ENCODE measurements at places on chromosomes 3 and 15.

DNA sequence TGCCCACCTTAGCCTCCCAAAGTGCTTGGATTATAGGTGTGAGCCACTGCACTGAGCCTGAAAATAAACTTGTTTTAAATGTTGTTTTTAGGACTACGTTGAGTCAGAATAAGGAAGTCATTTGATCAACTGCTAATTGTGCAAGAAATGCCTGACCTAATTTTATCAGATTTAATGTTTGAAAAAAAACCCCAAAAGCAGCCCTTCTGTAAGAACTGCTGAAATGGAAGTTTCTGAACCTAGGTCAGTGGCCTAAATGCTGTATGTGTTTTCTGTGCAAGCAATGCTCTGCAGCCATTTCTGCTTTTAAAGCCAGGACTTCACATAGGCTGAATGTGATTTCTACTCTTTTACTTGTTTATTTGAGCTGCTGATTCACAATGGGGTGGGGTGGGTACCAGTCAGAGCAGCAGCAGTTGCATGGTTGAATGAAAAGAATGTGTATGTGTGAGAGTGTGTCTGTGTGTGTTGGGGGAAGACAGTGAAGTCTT lies 6.6 kb downstream of the GPX1 start:
- peak; percentile 75 for DNase-seq

- no peak for DNase-seq
Observed at GRCh38 chr3:120364821-120365220, 15.7 kb upstream of the LRRC58 start.

- DNase-seq = no peak
Observed at GRCh38 chr3:166190360-166190759, 353.1 kb upstream of the BCHE start.

GRCh38 chr3:14319654-14320182 lies 82.7 kb upstream of the SLC6A6 start:
- no peak for DNase-seq

GRCh38 chr15:80695099-80695910 lies at the start of gene ABHD17C:
ABHD17C (plus strand) TSS chr15:80695310; CDS start chr15:80695430, 120 bp downstream.
- DNase-seq = no peak

DNA sequence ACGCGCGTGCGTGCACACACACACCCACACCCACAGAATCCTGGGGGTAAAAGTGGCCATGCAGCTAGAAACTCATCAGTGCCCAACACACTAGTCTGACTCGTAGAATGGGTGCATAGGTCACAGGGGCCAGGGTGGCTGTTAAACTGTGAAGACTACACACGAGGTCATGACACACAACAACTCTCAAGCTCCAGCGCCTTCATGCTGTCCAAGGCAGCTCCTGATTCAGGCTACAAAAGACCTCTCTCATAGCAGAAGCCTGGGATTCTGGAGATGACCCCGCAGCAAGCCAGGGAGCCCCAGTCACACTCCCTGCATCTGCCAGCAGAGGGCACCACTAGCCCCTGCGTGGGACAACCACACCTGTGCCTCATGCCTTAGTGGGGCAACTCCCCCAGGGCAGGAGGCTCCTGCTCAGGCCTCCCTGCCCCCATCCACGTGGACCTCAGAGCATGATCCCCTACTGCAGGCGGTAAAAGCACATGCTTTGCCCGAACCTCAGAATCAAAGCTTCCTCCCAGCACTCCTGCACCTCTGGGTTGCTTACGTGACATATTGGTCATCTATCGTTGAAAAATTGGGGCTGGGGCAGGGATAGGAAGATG lies 93.1 kb downstream of the LRIG1 start:
- no peak for DNase-seq

DNA sequence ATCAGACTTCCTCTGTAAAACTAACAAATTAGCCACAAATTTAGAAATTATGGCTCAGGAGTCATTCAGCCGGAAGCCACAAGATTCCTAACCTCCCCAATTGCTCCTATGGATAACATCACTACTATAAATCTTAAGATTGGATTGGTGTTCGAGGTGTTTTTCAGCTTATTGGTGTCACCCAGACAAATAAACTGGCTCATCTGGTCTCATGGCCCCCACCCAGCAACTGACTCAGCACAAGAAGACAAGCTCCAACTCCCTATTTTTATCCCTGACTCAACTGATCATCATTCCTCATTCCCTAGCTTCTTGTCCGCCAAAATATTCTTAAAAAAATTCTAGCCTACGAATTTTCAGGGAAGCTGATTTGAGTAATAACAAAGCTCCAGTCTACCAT lies 135.1 kb upstream of the STRIT1 start:
- peak; percentile 92 for DNase-seq

- no peak for DNase-seq
Observed at GRCh38 chr3:185221203-185221602, 32.6 kb downstream of the EHHADH start.

GRCh38 chr3:43291546-43291945 lies 5.2 kb downstream of the SNRK start:
- no peak for DNase-seq

DNA sequence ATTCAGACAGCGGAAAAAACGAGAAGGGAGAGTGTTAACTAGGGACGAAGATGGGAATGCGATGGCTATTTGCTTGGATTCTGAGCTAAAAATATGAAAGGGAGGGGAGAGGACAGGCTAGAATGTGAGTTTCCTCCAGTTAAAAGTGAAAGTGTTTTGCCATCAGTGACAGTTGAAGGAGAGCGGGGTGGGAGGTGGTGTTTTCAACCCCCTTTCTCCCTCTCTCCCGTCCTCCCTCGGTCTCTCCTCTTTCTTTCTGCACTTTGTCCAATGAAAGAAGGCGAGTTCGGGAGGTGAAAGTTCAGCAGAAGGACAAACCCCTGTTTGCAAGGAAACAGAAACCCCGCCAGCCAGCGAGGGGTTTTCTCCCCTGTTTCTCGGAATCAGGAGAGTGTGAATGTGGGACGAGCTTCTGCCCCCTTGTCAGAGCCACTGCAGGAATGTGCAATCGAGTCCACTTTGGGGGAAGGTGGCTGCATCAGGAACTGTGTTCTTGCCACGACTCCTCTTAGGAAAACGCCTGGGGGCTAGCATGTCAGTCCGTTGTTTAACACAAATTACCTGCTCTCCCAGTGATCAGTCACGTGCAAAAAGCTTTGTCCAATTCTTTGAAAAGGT lies 975 bp upstream of the FOXP1 start:
- no peak for DNase-seq

- DNase-seq = no peak
Observed at GRCh38 chr15:68868296-68868695, 47.6 kb upstream of the ANP32A start.

GRCh38 chr15:38516626-38517025 lies 48.0 kb downstream of the RASGRP1 start:
- DNase-seq = no peak

DNA sequence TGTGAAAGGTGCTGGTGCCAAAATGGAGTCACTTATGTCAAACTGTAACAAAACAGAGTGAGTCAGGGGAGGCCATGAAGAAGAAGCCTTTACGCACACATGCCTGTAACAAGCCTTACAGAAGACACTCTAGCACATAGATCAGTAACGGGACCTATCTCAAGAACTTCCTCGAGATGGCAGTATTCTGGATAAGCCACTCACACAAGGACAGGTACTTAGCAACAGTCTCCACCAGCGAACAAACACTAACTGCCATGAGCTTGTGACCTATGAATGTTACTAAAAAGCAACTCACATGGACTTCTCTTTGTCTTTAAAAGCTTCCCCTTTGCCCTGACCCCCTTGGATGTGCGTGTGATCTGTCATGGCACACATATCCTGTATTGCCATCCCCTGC lies 235.1 kb downstream of the CD47 start:
- no peak for DNase-seq

DNA sequence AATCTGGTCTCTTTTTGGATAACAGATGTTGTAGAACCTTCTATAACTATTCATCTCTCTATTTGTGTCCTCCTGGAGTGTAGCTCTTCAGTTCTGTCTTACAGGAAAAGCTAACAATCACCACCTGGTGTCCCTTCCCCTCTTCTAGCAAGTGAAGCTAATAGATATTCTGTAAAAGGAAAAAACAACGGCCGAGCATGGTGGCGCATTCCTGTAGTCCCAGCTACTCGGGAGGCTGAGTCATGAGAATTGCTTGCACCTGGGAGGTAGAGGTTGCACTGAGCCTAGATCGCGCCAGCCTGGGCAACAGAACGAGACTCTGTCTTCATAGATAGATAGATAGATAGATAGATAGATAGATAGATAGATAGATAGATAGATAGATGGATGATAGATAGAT lies 779.4 kb downstream of the TUSC7 start:
- no peak for DNase-seq

- no peak for DNase-seq
Observed at GRCh38 chr3:42192334-42193200, 73.4 kb downstream of the CCK start.

DNA sequence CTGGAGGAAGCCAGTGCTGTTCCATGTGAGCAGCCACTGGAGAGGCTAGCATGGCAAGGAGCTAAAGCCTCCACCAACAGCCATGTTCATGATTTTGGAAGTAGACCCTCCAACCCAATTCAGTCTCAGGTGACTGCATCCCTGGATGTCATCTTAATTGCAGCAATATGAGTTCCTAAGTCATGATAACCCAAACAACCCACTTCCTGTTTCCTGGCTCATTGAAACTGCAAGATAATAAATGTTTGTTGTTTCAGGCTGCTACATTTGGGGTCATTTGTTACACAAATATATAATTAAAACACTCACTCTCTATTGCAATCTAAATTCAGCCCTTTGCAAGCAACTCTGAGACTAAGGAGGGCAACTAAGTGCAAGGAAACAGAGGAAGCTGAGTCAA lies 62.4 kb upstream of the SLC24A5 start:
- DNase-seq = no peak

- DNase-seq = no peak
Observed at GRCh38 chr3:181757694-181758306, 46.1 kb downstream of the SOX2 start.

GRCh38 chr3:176916777-176917176 lies 280.5 kb downstream of the TBL1XR1 start:
- DNase-seq = no peak

DNA sequence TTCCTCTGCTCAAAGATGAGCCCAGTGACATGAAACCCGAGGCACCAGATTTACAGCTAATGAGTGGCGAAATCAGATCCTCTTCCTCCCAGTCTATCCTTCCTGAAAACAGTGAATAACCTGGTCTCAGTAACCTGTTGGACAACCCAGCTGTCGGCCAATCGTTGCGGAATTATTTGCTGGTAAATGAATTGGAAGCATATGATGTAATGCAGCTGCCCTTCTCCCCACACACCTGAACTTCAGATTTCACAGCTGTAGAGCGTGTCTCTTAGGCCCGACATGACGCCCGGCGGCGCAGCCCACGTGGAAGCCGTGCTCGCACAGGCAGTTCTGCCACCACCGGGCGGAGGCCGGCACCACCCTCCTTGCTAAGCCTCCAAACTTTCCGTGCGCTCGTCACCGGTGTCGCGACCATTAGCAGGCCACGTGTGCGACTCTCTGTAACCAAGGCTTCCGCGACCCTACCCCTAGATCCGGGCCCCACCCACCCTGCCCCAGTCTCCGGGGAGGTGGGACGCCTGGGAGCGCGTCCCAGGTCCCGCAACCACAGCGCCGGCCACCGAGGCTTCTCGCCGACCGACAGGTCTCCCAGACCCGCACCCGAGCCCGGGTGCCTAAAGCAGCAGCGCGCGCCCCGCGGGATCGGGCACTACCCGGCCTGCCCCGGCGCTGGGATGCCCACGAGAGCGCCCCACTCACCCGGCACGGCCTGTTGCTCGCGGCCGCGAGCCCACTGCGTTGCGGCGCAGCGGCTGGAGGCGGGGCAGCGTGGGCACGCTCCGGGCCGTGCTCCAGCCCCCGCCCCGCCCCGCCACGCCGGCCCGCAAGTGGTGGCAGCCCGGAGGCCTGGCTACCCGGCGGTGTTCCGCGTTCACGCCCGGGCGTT lies at the start of gene RIOX2:
Gene RIOX2 (minus strand): TSS at position 753 of the 889 bp plus-strand sequence. CDS start 4,838 bp downstream, outside the sequence.
- DNase-seq = no peak

DNA sequence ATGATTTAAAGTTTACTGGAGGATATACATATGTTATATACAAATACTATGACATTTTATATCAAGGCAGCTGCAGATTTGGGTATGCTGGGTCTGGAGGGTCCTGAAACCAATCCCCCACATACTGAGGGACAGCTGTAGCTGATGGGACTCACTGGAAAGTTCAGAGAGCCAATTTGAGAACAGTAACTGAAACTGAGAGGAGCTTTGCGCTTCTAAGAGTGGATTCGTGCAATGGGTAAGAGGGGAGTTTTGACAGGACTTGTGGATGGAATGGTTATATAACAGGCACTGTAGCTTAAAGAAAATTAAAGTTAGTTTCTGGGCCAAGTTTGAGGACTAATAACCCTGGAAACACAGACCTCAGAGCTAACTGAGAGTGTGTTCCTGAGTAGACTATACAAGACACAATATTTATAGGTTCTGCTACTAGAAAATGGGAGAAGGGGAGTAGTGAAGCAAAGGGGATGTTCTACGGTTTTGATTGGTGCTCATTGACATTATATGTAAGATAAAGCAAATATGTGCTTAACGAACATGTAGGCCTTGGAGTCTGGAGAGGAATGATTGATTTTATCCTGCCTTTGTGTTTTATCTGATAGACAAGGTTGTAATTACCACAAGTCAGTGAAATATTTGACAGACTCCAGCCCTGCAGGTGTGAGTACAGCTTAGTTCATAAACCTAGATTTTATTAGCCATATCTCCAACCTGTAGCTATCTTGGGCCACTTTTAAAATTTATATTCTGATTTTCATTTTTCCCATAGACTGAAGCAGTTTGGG lies 4.8 kb upstream of the ZMAT3 start:
- no peak for DNase-seq

DNA sequence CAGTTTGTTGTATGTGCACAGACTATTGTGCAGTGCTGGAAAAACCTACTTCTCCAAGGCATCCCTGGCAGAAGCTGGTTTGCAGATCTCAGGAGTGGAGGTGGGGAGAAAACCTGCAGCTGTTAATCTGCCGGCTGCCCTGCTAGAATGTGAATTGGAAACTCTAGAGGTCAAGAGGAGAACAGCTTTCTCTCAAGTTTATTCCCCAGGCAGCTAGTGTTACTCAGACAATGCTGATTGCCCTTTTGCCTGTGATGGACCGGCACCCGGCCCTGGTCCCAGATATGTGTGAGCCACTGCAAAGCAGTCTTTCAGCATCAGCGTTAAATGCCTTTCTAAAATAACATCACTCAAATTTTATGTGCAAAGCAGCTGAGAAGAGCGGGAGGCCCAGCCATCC lies 129.7 kb upstream of the TPM1 start:
- DNase-seq = no peak

- no peak for DNase-seq
Observed at GRCh38 chr3:13281507-13282357, 138.4 kb downstream of the NUP210 start.
